ENCODE measurements at places on chromosomes 16 and 17. TPM values are rescaled to one million over a fixed set of nuclear protein-coding genes. Genes with fewer than 3 reads are reported as not detected.

GRCh38 chr17:75704963-75705875, 16.0 kb upstream of the ITGB4 start:
- no peak for DNase-seq

- no peak for DNase-seq
These were observed 356.3 kb downstream of the HAPSTR1 start for GRCh38 chr16:9447699-9448098.

- no peak for DNase-seq
These were observed 38.3 kb upstream of the ACSF3 start for GRCh38 chr16:89055313-89055712.

GRCh38 chr17:44959821-44960531, 8.1 kb downstream of the C1QL1 start:
- no peak for DNase-seq

DNA sequence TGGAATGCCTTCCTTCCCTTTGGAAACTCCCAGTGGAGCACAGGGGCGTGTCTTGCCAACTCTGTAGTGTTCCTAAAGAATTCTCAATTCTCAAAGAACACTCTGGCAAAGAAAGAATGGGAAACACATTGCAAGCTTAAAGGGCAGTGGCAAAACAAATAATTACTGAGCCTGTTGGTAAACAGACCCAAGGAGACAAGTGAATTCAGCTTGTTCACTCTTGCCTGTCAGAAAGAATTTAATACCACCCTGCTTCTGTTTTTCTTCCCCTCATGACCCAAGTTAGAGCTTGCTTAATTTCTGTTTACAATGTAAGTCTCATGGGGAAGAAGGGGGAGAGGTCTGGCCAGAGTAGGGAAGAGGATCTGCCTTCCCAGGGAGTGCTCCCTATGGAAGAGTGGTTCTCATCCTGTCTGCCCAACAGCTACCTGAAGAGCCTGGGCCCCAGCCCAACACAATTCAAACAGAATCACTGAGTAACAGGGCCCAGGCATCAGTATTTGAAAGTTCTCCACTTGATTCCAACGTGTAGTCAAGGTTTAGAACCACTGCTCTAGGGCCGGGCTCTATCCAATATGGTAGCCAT, 386.0 kb downstream of the SLC39A11 start:
- DNase-seq: no peak

DNA sequence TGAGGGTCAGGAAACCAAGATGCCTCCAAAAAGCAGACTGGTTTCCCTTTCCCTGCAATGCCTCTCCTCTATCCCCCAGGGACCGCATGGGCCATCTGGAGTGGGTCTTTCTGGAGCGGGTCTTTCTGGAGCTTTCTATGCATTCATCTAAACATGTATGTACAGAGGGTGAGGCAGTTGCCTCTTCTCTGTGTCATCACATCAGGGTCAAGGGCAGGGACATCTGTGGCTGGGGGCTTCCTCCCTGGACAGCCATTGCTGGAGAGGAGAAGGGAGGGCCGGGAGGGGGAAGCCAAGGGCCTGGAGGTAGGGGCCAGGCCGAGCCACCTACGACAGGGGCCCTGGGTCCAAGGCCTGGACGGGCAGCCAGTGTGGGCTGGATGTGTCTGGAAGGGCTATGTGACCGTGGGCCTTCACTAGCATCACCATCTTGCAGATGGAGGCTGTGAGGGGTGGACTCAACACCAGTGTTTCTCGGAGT, 840 bp downstream of the ADCY7 start:
- no peak for DNase-seq

The CD7 gene
- total RNA-seq: 0.24 TPM

The BEAN1 gene
- 2.1 TPM for total RNA-seq

DNA sequence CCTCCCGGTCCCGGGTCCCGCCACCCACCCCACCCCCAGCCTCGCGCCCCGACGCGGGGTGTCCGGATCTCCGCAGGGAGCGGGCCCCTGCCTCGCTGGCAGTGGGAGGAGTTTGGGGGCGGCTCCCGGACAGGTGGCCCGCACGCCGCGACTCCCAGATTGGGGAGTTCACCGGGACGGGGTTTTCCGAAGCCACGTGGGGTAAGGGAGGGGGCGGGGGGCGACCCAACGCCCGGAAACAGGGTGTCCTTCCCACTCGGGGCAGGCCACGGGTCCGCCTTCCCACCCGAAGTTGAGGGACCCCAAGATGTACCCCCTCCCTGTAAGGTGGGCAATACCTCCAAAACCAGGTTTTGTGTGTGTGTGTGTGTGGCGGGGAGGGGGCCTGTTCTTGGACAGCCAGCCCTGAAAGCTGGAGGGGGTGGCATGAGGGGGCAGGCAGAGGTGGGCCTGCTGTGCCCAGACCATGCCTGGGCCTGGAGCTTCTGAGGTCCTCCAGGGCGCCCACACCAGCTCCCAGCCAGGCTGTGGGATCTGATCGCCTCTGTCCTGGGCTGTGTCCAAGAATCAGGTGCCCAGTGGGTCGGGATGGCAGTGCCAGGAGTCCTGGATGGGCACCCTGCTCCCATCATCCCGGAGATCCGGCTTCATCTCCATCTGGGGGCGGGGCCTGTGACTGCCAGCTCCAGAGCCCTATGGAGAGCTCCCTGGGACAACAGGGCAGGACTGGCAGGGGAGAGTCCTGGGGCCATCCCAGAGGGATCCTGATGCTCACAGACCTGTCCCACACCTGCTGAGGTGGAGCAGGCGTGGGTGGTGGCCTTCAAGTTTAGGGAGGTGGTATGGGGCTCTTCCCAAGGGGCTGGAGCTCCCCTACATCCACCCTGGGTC, 767 bp downstream of the SYNGR2 start:
- DNase-seq: no peak

- no peak for DNase-seq
These were observed 383.0 kb downstream of the MAF start for GRCh38 chr16:79217375-79218011.

The ADAD2 gene
- total RNA-seq: not detected

DNA sequence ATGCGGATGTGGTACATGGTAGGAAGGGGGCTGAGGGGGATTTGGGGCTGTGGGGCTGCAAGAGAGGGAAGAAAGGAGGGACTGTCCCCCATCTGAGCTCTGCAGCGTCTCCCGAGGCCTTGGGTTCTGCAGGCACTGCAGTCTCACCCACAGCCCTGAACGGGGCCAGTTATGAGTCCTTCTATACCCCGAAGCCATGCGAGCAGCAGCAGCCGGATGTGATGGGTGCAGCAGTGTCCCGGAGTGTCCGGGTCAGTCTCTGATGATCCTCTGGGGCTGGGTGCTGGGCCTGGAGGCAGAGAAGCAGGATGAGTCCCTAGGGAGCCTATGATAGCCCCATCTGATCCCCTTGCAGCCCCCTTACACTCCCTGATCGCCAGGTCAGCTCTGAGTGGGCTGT, 41.5 kb downstream of the CPNE2 start:
- DNase-seq: no peak

GRCh38 chr16:57386381-57386951, 14.2 kb downstream of the CX3CL1 start:
- DNase-seq: no peak

DNA sequence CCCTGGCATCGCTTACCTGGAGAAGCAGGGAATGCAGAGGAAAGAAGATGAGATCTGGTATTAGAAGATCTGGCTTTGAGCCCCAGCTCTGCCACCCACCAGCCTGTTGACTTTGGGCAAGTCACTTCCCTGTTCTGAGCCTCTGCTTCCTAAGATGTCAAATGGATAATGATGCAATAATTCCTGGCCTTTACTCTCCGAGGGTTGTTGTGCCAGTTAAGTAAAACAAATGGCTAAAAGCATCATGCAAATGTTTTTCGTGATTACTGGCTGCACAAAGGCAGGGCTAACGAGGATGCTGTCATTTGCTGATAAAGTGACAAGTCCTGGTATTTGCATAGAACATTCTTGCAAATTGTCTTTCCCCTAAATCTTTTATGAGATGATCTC, 1.3 kb upstream of the ZNF821 start:
- no peak for DNase-seq

DNA sequence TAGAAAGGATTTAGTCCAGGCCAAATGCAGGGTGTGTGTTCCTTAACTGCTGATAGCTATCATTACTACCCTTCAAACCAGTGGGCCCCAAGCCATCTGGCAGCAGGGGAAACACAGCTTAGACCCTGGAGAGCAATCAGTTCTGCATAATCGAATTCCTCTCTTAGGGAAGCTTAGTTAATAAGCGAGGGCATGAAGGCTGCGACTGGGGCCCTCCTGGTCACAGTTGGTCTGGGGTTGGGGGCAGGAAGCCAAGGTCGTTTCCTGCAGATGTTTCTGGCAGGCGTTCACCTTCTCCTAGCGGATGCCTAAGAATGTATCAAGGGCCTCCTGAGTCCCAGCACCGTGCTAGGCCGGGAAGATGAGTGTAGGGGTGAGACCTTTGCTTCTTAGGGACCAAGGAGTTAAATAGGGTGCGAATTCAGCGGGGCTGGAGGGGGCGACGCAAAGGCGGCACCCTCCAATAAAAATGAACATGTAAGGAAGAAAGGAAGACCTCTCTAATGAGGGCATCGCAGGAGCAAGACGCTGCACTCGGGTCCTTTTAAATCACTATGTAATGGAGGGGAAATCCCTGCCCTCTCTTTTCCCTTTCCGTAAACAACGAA, 16.5 kb upstream of the EEF2K start:
- no peak for DNase-seq

DNA sequence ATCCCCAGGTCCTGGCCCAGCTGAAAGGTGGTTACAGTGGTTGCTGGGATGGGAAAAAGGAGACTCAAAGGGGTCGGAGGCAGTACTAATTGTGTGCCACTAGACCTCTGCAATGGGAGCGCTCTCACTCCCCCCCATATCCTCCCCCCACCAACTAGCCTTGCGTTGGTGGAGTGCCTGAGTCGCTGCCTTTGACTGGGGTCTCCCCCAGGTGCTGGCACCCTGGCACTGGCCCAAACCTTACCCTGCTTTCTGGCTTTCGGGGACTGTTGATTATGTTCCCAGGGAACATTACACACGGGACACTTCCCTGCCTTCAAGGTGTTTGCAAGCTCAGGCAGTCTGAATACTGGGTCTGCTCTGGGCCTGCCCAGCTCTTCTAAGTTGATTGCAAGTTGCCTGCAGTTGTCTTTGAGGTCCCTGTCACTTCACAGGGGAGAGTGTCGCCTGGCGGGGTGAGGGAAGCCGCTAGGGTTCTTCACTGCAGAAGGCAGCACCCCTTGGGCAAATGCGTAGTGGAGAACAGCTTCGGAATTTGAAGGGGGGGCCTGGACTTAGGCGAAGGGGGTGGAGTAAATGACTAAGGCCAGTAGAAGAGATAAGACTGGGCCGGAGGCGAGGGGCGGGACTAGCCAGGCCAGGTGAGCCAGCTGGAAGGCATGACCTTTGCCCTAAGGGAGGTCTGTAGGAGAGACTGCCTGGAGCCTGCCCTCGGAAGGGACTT, 98.0 kb downstream of the RAB11FIP4 start:
- no peak for DNase-seq

The GINS2 gene
- 2.2 TPM for total RNA-seq

The KRTAP9-1 gene
- not detected for total RNA-seq

The PABPN1L gene
- total RNA-seq: not detected

DNA sequence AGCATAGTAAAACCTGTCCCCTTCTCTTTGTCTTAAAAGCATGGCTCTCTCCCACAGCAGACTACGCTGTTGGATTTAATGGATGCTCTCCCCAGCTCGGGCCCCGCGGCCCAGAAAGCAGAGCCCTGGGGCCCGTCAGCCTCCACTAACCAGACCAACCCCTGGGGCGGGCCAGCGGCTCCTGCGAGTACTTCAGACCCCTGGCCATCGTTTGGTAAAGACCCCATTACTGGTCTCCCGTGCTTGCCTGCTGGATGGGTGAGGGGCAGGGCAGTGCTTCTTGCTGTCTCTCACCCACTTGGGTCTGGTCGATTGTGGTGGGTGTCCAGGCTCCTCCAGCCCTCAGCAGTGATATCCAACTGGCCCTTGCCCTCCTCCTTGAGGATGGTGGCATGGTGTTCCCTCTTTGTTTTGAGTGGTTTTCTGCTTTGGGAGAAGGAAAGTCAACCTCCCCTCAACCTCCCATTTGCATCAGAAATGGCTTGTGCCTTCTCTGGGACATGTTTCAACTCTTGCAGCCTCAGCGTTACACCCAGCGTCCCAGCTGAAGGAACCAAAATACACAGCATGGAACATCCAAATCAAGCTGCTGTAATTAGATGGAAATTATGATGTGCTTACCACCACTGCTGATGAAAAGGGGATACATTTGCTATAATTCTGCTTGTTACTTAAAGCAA, 49.3 kb downstream of the B9D1 start:
- no peak for DNase-seq

The UMOD gene
- total RNA-seq: not detected

The HCRT gene
- total RNA-seq: not detected

- no peak for DNase-seq
These were observed 79.5 kb upstream of the CCL1 start for GRCh38 chr17:34442387-34443111.
